Effector memory CD8-positive, alpha-beta T cell (primary cell): ENCODE measurements at places on chromosomes 5 and 9.

- DNase-seq = no peak
Measured at GRCh38 chr9:76943054-76943453, 37.1 kb upstream of the PRUNE2 start.

DNA sequence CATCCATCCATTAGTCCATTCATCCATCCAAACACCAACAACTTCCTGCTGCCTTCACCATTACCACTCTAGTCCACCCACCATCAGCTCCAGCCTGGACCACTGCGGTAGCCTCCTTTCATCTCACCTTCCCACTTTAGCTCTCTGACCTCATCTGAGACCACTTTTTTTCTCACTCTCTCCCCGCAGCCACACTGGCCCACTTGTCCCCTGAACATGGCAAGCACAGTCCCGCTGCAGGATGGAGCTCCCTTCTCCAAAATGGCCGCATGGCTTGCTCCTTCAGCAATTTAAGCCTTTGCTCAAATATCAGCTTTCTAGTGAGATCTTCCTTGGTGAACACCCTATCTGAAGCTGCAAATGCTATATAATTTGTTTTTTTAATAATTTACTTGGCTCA is 11.1 kb downstream of the CSF1R start:
- DNase-seq = no peak

DNA sequence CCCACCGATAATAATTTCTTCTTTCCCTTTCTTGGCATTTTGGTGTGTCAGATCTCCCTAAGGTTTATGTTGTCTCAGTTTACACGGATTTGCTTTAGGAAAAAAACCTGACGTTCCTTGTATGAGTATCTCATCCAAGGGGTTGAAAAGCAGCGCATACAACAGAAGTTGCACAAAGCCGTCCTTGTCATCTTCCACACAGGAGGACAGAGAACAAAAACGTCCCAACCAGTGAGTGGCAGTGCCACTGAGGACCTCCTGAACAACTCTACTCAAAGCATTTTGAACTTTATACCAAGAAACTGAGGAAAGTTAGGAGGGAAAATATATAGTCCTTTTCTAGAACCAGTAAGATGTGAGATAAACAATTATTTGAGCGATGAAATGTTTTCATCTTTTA is 547.0 kb downstream of the PDE4D start:
- DNase-seq = no peak

DNA sequence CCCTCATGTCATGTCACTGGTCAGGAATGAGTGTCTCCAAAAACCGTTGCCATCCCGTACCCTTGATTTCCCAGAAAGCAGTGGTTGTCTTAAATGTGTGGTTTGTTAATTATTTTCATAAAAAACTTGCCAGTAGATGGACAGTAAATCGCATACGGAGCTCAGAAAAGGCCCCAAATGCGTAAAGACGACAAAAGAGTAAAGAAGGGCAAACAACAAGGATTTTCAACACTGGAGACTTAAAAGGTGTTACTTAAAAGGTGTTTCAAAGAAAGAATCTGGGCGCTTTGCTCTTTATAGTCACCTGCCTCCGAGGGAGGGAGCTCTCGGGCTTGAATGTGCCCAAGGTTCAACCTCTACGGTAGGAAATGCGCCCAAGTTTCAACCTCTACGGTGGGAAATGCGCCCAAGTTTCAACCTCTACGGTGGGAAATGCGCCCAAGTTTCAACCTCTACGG is 734 bp downstream of the KIF27 start:
- no peak for DNase-seq

DNA sequence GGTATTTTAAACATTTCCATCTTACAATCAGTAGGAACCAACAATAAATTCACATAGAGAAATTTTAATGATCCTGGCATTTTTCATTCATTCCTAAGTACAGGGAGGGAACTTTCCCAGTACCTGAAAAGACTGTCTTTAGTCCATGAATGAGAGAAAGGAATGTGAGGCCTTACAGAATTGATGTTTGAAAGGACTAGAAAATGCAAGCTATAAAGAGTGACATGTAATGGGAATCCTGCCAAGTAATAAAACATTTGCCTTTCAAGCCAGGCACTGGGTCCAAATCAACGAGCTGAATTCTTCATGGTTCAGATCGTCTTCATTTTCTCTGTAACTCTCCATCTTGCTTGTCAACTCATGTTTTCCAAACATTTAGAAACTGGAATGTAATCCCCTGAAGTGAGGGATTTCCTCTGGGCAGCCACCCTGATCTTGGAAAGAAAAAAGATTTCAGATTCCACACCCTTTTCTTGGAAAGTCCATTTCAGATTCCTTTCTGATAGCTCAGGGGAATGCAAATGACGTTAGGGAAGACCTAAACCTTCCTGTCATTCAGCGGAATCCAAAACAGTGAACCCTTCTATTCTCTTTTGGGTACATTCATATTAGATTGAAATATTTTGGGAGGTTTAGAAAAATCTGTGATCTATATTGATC is 315.8 kb downstream of the SH3GL2 start:
- DNase-seq = no peak

- no peak for DNase-seq
Measured at GRCh38 chr5:147145328-147145727, 89.5 kb upstream of the STK32A start.

DNA sequence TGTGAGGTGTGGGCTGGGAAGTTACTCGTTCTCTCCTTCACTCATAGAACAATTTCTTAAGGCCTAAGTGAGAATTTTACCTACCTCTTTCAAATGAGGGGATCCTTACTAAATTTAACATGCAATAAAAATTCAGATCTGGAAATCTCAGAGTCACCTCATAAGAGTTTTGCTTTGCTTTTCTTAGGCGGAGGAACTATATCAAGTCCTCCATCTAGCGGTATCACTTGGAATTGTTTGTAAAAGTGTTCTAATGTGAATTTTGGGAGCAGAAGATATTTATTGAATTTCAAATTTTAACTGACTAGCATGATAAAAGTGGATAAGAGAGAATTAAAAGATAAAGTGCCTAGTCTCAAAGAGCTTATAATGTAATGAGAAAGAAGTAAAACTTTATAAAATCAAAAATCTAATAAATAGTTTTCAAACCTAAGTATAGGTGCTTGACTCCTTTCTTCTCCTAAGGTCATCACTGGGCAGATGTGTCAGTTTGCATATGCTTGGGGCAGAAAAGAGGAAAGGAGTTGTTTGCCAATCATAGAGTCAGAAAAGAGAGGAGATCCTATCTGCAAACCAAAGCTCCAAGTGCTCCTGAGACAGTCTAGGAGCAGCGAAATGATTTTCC is 145.7 kb upstream of the DAB2 start:
- DNase-seq = no peak

DNA sequence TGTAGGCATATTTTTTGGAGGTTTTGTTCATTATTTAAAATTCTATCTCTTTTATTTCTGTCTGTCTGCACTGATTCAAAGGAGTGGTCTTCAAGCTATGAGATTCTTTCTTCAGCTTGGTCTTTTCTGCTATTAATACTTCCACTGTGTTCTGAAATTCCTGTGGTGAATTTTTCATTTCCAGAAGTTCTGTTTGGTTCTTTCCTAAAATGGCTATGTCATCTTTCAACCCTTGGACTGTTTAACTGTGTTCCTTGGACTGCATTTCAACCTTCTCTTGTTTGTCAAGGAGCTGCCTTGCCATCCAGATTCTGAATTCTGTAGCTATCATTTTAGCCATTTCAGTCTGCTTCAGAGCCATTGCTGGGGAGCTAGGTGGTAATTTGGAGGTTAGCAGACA is 76.3 kb downstream of the CERT1 start:
- DNase-seq = no peak

GRCh38 chr5:156271569-156271968 is 55.4 kb upstream of the SGCD start:
- DNase-seq = no peak

- no peak for DNase-seq
Measured at GRCh38 chr5:75113354-75114113, 61.2 kb upstream of the GCNT4 start.

GRCh38 chr5:9617221-9617620 is 12.9 kb downstream of the TAS2R1 start:
- DNase-seq = no peak

DNA sequence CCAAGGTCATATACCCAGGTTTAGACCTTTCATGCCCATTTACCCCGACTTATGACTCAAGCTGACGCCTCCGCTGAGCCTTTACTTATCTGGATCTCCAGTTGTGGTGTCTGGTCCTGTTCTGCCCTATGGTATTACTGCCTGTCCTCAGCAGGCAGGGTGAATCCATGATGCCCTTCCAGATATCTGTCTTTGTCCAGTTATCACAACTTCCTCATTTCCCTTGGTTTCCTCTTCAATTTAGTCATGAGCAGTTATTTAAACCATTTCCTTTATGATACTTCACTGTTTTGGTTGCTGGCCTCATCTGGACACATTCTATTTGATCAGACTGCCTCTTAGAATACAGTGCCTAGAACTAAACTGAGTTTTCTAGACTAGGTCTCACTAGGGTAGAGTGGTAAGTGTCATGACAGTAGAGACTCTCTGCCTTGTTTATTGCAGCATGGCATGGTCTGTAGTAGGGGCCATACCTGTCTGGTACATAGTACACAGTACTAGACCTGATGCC is 93.3 kb downstream of the MELK start:
- DNase-seq = no peak

GRCh38 chr5:173291722-173292658 is 36.2 kb downstream of the STC2 start:
- no peak for DNase-seq

GRCh38 chr5:92860061-92860460 is 721.0 kb downstream of the NR2F1-AS1 start:
- DNase-seq = no peak

GRCh38 chr5:113450929-113451328 is 16.1 kb upstream of the TSSK1B start:
- DNase-seq = no peak

DNA sequence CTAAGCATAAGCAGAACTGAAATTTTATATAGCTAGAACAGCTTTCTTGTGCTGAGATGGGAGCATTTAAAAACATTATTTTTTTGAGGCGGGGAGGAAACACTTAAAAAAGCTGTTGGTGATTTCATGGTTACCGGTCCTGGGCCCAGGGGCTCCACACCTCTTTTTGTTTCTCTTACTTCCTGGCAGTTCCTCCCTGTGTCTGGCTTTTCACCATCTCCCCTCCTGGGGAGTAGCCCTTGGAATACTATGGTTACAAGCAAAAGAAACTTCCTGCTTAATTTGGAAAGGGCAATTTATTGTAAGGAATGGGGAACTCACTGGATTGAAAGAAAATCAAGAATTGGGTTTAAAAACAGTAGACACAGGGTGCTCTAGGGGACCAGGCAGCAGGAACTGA is 105.1 kb downstream of the SLC24A2 start:
- no peak for DNase-seq

GRCh38 chr5:141326088-141326854 is 4.0 kb upstream of the PCDHGA1 start:
- DNase-seq = peak; percentile 68

DNA sequence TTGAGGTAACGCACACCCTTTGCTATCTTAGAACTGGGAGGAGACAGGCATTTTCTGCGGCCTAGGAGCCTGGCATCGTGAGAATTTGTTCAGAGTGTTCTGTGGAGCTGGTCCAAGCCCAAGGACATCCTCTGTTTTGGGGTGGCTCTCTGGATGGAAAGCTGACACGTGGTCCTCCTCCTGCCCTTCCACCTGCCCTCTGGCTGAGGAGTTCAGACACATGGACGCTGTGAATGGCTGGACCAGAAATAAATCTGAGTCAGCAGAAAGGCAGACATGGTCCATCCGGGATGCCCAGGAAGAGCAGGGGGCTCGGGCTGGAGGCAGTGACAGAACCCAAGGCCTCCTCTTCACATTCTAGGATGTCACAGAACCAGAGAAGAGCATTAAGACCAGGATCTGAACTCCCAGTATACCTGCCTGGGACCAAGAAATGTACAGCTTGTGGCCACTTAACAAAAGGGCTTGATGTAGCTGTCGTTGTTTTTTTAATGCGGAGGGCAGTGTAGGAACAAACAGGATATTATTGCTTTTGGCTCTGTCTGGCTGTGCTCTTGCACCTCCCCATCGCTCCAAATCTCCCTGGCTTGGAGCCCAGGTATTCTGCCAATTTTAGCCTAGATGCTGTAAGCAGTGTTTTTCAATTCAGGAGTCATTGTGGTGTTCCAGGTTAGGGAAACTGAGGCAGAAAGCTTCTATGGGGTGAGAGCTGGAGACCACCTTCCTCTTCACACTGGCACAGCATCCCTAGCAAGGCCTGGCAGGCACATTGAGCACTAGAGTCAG is 2.4 kb downstream of the CKMT2 start:
- DNase-seq = no peak

DNA sequence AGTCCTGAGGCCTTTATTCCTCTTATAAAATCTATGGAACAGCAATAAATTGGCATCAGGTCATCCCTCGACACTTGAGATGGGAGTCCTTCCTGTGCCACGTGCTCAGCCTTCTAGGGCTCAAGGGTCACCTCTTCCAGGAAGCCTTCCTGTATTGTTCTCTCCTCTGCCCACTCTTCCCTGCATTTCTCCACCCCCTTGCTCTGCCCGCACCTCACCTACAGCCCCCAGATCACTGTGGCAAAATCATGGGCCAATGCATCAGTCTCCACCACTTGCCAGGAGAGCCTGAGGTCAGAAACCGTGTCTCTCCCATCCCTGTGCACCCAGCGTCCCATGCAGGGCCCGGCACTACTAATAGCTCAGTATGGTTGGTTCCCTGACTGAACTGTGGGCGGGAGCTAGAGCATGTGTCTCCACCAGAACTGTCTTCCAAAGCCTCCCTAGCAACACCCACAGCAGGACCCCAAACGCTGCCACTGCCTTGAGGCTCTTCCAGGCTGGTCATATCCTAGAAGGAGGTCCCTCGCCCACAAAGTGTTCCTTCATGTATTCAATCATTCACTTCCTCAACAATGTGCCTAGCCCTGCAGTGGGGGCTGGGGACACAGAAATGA is 13.5 kb downstream of the DUSP1 start:
- no peak for DNase-seq

DNA sequence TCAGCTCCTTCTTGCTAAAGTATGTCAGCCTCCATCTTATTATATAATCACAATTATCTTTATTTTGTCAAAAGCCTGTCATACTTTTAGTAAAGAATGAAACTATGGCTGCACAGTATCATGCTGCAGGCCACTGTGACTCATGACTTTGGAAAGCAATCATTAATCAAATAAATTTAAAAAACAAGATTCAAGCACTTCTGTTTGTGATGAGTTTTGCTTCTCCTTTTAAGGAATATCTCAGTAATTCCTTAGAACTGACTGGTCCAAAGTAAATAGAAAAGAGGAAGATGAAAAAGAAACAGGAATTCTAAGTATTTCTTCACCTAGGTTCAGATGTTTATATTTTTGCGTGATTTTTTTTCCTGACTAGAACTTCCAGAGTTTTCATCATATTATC is 83.1 kb downstream of the EDIL3 start:
- DNase-seq = no peak

DNA sequence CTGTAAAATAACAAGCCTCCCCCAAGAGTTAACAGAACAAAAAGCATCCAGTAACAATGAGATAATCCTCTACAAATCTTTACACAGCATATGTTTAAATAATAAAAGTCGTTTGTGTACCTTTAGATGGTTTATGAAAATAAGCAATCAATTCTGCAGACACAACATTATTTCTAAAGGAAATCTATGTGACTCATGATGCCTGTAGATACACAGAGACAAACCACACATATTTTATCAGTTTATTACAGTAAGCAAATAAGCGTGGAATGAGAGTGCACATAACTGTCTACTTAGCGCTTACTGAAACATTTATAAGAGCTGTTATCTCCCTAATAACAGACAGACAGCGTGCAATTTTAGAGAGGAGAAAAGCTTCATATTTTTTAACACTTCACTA is 243.6 kb downstream of the AP3B1 start:
- DNase-seq = no peak

GRCh38 chr9:73135394-73135793 is 16.3 kb upstream of the ANXA1 start:
- DNase-seq = no peak
